Stimulated activated CD8-positive, alpha-beta memory T cell treated with anti-CD3 and anti-CD28 coated beads, Interleukin-7, amount 100 ng/mL, for 1 hour (primary cell): ENCODE measurements at places on chromosomes 2 and 18.

DNA sequence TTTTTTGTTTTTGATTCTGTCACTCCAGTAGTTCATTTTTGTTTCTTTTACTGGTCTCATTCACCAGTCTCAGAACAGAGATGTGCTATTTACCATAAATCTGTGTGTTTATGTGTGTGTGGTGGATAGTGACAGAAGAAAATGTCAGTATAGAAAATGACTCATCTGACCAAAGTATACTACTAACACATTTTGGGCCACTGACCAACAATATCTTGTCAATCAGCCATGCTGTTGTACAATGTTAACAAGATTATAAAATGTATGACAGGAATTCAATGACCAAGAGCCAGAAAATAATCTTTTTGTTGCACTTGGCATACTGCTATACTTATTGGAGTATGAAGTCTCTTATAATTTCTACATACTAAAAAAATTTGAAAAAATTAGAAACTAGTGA, 1081.4 kb upstream of the NRXN1 start:
- no peak for DNase-seq

DNA sequence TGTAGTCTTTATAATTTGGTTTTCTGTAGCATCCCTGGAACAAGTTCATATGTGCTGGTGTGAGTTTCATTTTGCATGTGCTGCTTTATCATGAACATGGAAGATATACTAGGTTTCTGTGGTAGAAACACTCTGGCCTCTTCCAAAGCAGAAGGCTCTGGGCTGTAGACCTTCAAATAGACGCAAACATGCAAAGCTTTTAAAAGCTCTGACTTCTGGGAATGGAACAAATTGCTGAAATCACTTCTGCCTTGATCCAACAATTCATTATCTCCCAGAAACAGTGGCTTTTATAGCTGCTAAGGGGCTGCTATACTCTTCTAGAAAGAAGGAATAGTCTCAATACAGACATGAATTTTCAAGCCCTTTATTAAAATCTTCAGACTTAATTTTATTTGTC, 382.2 kb downstream of the LRP1B start:
- no peak for DNase-seq

- DNase-seq: no peak
These were observed 41.3 kb downstream of the FAM171B start for GRCh38 chr2:186734957-186735734.

DNA sequence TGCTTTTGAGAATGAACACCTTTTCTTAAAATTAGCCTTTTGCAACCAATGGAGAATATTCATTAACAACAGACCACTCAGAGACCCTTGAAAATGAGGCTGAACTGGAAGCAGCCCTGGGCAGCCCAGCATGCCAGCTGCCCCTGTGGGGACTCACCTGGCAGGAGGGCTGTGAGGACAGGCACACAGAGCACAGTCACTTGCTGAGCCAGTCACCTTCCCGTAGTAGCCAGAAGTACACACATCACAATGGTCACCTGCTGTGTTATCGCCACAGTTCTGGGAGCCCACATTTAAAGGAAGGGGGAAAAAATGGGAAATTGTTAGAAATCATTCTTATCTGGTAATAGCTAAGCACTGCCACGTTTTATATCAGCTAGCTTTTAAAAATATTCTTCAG, 115.5 kb downstream of the LAMA1 start:
- no peak for DNase-seq

GRCh38 chr2:80054346-80054675, 250.2 kb downstream of the LRRTM1 start:
- DNase-seq: no peak

- no peak for DNase-seq
These were observed 7.6 kb upstream of the ESPNL start for GRCh38 chr2:238092486-238093035.

DNA sequence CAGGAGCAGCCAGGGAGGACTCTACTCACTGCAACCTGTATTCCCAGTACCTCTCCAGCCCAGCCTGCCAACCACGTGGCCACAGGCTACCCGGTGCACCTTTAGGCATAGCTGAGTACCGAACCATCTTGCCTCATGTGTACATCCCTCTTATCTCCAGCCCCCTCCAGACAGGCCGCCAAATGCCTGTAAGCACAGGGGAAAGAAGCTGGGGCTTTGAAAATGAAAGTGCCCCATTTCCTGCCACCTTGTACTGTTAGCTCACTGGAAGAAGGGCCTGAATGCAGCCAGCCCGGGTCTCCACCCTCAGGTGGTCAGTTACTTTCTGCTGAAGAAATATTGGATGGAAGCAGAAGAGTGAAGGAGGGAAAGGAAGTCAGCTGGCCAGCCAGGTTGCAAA, 27.2 kb upstream of the RFX8 start:
- DNase-seq: no peak

DNA sequence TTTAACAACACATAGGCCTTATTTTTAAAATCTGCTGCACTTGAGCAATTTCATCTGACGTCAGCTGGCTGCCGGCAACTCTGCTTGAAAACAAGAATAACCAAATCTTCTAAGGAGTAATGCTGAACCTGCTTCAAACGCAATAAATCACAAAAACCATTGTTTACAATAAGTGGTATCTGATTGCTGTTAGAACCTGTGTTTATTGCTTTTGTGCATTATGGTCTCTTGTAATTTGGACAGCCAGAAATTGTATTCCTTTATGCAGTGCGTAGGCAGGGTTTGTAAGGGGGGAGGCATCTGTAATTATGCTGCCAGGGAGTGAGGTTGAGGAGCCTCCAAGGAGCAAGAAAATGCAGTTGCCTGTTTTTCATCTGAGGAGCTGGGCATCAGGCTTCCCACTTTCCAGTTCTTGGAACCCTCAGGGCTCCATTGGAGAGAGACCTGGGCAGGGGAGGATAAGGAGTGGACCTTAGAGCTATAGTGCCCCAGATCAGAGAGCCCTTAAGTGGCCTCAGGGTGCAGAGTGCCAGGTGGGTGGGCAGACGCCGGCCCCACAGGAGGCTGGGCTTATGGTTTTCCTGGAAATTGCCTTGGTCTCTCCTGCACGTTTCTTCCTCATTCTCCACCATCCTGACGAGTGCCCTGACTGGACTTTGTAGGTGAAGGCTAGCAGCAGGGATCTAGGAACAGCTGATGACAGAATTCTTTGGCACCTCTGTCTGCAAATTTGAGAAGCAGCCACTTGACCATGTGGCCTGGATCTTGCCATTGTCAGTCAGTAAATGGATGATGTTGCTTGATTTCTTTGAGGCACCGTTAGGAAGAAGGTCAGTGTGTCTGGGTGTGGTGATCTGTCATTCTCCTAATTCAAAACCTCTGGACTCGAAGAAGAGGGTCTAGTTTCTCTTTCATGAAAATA, 129.2 kb downstream of the KLHL29 start:
- no peak for DNase-seq

DNA sequence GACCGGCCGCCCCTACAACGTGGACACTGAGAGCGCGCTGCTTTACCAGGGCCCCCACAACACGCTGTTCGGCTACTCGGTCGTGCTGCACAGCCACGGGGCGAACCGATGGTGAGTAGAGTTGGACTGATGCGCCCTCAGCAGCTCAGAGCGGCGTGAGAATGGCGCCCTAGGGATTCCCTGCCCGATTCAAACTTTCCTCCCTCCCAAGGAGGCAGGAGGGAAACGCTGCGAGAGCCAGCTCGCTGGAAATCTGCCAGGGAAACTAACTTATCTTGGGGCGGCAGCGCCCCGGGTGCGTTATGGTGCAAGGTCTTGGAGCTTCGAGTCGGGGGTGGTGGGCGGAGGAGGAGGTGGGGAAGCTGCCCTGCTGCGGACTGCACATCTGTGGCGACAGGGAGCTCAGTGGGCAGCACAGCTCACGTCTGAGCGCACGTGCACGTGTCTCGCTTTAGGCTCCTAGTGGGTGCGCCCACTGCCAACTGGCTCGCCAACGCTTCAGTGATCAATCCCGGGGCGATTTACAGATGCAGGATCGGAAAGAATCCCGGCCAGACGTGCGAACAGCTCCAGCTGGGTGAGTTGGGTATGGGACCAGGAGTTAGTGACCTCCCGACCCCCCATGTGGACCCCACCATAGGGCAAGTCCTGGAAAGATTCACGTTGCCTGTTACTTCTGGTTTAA, 697 bp downstream of the ITGA4 start:
- peak; percentile 25 for DNase-seq

DNA sequence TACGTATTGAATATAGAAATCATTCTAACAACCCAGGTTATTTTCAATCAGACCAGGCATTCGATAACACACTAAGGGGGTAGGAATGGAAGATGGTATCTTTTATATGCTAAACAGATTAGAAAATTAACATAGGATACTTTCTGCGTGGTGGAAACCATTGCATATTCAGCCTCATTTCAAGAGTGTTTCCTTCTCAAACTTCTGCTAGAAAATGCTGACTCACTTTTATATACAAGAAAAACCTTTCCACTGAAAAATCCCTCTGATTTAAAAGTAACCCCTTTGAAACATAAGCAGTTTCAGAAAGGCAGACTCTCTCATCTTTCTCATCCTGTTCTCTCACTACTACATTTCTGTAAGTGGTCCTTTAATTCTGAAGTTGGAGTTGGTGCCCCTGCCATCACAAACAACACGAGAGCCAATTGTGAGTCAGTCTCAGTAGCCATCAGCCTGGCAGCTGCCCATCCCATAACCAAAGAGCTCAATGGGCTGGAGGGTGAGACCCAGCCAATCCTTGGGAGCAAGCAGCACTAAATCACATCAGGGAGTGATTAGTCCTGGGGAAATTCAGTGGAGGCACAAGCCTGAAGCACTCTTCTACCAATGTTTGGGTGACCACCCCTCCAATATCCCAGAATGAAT, 343.1 kb downstream of the CELF4 start:
- no peak for DNase-seq

GRCh38 chr2:219967247-219968245, 340.1 kb downstream of the SLC4A3 start:
- no peak for DNase-seq

DNA sequence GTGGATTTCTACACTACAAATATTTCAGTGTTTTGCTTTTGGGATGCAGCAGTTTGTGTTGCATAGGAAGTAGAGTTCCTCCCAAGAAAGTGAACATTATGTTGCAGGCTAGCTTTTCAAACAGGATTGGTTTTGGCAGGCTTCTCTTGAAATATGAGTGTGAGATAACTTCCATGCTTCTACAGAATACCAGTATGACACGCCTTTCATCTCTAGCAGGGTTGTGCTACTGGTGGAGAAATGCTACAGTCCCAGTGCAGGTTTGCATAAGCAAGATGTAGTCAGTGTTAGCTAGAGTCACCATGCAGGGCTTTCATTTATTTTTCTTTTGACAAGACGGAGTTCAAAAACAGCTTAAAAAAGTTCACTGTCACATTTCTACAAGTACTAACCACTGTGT, 17.1 kb upstream of the CAVIN2 start:
- DNase-seq: no peak

DNA sequence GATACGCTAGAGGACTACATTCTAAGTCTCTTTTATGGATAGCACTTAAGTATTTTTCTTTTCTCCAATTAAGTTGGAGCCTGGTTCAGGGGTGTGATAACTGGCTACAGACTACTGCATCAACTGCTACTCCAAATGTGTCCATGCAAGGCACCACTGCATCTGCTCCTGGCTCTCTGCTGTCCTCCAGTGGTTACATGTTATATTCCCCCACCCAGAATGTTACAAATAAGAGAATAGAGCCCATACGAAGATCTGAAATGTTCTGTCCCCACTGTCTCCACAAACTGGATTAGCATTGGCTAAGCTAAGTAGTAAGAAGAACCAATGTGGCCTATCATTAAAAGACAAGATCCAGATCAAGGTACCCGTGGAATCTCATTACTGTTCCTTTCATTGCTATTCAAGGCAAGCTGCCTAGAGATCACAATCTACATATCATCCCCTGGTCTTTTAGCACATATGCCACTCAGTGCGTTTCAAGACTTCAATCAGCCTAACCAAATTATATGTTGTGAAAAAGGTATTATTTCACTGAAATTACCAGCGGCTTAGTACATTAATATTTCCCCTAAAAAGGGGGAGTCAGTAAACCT, 308.3 kb upstream of the SLC8A1 start:
- no peak for DNase-seq

DNA sequence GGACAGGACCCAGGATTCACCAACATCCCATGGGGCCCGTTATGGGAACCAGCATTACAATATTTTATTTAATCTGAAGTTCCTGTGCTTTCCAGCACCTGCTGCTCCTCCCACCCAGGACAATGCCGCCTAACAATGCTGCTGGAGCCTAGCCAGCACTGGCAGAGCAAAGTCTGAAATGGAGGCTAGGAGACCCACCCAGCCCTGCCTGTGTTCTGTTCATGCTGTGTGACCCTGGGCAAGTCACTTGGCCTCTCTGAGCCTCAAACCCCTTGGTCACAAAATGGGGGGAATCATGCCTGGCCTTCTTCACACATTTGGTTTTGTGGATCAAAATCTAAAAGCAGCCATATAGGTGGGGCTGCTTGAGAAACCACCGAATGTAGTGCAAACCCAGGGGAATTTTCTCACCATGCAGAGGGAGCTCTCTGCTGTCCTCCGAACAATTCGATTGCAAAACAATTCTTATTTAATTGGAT, 38.5 kb upstream of the ODC1 start:
- DNase-seq: no peak

GRCh38 chr2:61898810-61899209, 6.7 kb upstream of the COMMD1 start:
- no peak for DNase-seq

GRCh38 chr2:240994171-240994896, 4.1 kb upstream of the SNED1 start:
- no peak for DNase-seq

- DNase-seq: no peak
These were observed 31.3 kb downstream of the HS1BP3 start for GRCh38 chr2:20619624-20620024.

DNA sequence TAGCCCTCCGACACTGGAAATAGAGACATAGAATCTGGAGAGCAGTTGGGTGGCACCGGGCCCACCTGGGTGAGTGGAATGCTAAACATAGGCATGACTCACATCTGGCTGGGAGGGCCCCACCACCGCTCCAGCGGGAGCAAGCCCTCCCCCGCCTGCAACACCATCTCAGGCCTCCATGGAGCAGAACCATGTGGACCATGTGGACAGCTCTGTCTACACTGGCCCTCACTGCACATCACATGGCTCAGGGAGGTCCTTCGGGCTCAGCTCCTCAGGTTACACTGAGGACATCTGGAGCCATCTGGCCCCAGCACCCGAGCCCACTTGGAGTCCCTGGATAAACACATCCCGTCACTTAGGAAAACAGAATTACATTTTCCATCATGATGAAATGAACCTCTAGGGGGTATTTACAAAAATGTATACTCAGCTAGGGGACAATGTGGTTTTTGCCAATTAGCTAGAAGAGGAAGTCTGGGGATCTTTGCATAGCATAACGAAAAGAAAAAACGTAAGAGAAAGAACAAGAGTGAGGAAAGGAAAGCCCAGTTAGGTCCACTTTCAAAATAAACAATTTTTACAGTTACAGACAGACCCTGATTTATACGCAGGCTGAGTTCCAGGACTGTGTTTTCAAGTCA, 30.7 kb upstream of the MLPH start:
- no peak for DNase-seq

- no peak for DNase-seq
These were observed 273.9 kb upstream of the SESTD1 start for GRCh38 chr2:179538406-179539123.
